ENCODE measurements at places on chromosomes 5 and 9.

DNA sequence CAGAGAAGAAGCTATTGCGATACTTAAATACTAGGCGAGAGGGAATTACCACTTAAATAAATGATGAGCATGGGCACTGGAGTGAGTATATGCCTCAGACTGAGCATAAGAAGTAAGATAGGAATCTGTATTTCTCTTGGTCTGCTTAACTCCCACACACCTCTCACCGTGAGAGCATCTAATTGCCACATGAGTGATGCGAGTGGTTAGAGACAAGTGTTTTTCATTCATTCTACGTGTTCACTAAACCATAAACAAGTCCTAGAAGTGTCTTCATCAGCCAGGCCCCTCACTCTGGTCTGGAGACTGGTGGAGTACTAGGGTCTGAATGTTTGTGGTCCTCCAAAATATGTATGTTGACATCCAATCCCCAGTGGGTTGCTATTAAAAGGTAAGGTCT is 150.2 kb upstream of the SLC12A2 start:
- DNase-seq: no peak

GRCh38 chr5:149654883-149655505 is 73.7 kb downstream of the ARHGEF37 start:
- DNase-seq: no peak

- peak; percentile 90 for DNase-seq
Observed at GRCh38 chr5:140113699-140114263, at the start of gene PURA. TSS of gene PURA (plus strand) at chr5:140114109. CDS start at chr5:140114182, 73 bp downstream.

DNA sequence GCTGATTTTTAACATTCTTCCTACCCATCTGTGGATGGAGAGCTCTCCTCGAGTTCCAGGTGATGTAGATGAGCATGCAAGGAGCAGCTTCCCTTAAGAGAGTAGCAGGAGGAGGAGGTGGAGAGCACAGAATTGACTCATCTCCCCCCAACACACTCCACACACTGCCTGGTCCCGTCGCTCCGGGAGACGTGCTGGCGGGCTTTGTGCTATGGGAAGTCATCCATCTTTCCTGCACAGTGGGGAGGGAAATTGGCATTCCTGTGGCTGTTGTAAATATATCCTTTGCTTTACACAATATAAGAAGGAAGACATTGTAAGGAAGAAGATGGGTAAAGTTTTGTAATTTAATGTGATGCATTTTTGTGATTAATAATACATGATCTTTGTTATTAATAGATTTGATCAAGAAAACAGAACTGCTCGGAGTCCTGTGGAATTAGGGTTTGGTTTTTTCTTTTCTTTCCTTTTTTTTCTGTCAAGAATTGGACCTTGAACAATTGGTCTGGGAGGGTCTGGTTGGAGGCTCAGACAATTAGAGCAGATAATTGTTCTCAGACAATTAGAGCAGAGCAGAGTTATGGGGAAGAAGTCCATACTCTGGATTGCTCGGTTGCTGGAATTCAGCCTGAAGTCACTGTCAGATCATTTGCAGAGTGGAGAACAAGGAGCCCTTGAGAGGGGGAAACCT is 297.8 kb downstream of the GADD45G start:
- DNase-seq: no peak

GRCh38 chr5:90871391-90871991 is 312.9 kb downstream of the ADGRV1 start:
- no peak for DNase-seq

GRCh38 chr5:456351-457194 is 13.6 kb downstream of the EXOC3 start:
- DNase-seq: no peak

- peak; percentile 19 for DNase-seq
Observed at GRCh38 chr5:33588654-33589372, 148.0 kb downstream of the TARS1 start.

DNA sequence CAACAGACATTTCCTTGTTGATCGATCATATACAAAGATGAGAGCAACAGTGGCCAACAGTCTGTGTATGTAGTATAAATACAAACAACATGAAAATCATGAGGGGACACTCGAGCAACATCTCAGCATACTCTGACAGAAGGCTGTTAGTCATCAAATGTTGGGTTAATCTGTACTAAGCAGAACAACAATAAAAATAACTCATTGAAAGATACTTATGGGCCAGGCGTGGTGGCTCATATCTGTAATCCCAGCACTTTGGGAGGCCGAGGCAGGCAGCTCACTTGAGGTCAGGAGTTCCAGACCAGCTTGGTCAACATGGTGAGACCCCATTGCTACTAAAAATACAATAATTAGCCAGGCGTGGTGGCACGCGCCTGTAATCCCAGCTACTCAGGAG is 67.3 kb downstream of the SCAI start:
- DNase-seq: no peak

- DNase-seq: no peak
Observed at GRCh38 chr5:136155761-136156160, 23.1 kb downstream of the SMAD5 start.

GRCh38 chr5:150361301-150361700 is 3.8 kb downstream of the TCOF1 start:
- DNase-seq: no peak

- DNase-seq: no peak
Observed at GRCh38 chr9:134627417-134628353, 13.9 kb upstream of the COL5A1 start.

DNA sequence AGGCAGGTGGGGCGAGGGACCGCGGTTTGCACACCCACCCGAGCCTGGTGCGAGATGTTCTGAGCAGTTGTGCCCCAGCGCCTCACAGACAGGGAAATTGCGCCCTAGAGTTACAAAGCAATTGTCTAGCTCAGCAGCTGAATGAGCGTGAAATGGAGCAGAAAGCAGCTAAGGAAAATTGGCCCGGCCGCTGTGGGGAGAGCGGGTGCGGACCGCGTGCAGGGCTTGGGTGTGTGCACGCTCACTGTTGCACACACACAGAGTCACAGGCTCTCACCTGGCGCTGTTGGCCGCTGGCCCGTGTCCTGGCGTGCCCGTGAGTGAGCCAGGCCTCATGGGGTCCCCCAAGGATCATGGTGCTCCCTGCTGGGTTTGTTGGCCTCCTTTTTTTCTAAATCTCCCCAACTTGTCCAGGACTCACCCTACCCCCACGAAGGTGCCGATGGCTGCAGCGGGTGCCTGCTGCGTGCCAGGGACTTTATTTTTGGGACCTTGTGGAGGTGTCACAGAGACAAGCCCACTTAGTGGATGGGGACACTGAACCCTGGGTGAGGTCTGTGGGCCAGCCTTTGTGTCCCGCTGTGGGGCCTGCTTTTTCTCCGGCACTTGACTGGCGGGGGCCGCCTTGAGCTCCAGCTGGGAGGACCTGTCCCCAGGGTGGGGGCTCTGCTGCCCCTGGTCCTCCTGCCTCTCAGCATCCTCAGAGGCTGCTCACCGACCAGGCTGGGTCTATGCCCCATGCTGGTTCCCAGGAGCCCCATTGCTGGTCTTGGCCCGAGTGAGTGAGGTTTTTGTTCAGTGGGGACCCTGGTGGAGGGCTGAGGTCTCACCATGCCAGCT is 5.2 kb downstream of the RXRA start:
- no peak for DNase-seq

GRCh38 chr5:165573445-165573844 is 2068.0 kb downstream of the MAT2B start:
- no peak for DNase-seq

DNA sequence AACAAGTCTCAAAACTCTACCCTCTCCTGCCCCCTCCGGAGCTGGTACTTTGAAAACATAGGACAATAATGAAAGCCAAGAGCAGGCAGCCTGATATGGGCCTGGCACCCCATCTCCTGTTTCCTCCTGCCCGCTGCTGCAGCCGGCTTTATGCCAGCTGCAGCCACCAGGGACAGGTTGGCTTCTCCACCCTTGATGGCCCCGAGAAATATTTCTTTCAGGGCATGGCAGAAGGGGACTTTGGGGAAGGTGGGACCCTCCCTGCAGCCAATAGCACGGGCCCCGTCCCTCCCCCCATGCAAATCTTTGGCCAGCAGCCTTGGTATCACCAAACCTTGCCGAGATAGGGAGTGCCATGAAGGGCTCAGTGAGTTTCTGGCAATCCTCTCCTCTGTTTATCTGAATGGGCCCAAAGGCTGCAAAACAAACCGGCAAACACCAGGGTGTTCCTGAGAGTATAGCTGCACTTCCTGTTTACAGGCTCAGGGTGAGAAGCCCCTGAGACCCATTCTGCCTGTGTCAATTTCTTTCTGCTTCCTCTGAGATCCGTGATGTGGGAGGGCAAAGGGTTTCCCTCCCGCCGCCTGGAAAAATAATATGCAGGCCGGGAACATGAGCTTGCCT is 73.4 kb upstream of the BOD1 start:
- no peak for DNase-seq

DNA sequence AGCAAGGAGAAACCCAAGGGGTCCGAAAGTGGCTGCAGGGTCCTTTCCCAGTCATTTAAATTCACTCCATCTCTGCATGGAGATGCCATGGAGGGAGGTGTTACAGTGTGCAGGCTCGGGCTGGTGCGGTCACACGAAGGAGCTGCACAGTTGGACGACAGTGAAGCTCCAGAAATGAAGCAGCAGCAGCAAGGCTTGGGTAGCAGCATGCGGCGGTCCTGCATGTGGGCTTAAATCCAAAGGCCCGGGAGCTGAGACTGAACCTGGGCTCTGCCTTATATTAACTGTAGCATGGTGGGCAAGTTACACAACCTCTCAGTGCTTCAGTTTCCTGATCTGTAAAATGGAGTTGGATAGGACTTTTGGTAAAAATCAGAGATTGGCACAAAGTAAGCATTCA is 51.4 kb downstream of the APBA1 start:
- DNase-seq: no peak

- DNase-seq: no peak
Observed at GRCh38 chr5:154860123-154860522, 1.7 kb downstream of the CNOT8 start.

- no peak for DNase-seq
Observed at GRCh38 chr9:134936346-134937163, 18.8 kb upstream of the FCN1 start.

GRCh38 chr9:109816490-109816889 is 36.5 kb downstream of the PALM2AKAP2 start:
- DNase-seq: no peak

DNA sequence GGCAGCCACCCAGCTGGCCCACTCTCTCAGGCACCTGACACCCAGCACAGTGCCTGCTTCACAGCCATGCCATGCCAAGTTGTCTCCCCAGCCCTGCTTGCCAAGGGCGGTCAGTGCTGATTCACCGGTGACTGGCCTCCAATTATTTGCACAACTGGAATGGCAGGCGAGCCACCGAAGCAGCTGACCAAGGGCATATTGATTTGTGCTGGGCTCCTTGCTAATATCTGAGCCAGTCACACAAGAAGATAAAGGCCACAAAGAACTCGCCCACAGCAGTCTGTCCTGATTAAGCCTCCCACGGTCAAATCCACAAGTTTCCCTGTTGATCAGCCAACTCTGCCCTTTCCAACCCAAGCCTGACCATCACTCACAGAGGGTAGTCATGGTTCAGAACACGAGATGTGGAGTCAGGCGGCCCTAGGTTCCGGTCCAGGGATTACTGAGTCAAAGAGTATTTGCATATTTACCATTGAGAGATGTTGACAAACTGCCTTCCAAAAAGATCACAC is 6.4 kb upstream of the EEIG1 start:
- DNase-seq: no peak

GRCh38 chr5:16453609-16454008 is 12.0 kb downstream of the ZNF622 start:
- DNase-seq: no peak

DNA sequence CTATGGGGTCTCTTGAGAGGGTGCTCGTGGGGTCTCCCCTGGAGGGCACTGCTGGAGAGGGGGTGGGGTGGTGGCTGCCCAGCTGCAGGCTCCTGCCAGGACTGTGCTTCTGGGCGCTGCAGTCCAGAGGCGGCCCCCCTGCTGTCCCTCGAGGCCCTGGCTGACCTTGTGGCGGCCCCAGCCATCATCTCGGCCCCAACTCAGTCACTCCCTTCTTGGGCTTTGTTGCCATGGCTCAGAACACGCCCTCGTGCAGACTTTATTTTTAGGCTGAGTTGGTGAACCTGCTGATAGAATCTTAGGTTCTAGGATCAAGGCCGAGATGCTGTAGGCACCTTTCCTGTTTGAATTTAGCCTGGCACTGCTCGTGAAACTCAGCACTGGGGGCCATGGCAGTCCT is 22.8 kb downstream of the FBXW5 start:
- DNase-seq: no peak

DNA sequence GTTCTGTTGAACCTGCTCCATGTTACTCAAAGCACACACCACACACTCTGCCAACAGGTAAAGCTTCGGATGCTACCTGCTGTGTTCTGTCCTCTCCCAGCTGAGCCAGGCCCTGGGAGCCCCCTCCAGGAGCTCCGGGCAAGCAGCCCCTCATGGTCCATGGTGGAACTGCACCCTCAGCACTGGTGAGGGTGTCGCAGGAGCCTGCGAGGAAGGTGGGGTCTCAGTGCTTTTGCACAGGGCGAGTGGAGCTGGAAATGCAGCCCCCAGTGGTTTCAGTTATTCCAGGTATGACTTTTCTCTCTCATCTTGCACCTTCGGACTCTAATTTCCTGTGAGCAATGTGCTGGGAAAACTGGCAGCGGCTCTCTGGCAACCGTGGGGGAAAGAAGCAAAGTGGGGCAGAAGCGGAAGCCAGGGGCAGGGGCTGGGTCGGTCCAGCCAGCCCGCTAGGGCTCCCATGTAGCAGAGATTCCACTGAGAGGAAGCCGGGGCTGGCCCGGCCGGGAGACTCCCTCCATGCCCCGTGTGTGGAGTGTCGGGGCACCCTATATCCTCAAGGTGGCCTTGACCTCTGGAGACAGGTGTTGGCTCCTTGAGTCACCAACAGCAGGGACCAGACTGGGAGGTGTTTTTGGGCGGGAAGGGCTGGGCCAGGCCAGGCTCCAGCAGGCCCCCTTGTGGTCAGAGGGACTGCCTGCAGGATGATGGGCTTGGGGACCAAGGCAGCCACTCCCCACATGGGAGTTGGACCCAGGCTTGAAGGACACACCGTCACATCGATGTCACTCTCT is 75.6 kb upstream of the PRSS3 start:
- DNase-seq: peak; percentile 24

GRCh38 chr9:21119093-21119770 is 22.4 kb downstream of the IFNW1 start:
- no peak for DNase-seq

- no peak for DNase-seq
Observed at GRCh38 chr5:14149672-14150274, 6.6 kb downstream of the TRIO start.

DNA sequence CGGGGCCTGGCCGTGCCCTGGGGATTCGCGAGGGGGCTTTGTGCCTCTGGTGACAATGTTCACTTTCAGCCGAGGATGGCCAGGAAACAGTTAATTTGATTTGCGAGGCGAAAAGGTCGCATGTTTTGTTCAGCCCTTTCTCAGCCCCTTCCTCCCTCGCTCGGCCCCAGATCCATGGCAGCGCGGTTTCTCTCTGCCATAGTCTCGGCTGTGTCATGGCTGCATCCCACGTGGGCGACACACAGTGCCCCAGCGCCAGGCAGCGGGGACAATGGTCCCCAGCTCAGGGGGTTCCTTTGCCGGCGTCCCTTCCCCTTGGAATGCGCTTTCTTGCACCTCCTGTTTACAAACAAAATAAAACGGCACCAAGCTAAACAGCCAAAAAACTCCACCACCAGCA is 370.3 kb upstream of the IRX2 start:
- no peak for DNase-seq
